Esophagus squamous epithelium (tissue), 5 donors: ENCODE measurements at places on chromosomes 4 and X.

- no peak for DNase-seq
Measured at GRCh38 chr4:4714331-4714730, 145.1 kb upstream of the MSX1 start.

DNA sequence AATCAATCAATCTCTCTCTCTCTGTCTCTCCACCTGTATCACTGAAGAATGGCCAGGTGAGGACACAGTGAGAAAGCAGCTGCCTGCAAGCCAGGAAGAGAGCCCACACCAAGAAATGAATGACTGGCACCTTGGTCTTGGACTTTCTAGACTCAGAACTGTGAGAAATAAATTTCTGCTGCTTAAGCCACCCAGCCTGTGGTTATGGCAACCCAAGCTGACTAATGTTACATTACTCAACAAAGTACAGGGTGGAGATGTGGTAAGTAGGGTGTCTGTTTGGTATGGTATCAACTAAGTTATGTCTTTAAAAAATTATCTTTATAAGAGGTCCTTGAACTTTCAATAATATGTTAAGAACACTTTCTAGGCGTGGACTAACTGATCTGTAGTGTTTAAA is 159.3 kb downstream of the EPHA5 start:
- DNase-seq, result no peak

DNA sequence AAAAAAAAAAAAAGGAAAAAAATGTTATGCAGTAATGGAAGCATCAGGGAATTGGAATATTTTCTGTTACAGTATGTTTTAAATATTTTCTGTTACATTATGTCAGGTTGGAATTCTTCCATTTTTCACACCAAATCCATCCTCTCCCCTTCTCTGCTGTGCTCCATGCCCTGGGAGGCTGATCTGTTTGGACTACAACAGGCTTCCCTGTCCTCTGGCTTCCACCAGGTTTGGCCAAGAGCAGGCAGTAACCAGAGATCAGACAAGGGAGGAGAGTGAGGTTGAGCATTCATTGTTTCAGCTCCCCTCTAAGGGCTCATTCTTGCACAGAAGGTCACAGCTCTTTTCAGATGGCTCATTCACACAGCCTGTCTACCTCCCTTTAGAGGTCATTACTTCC is 11.7 kb upstream of the TMEM184C start:
- DNase-seq, result no peak

- no peak for DNase-seq
Measured at GRCh38 chr4:17328141-17328815, 183.6 kb downstream of the QDPR start.

GRCh38 chr4:48431401-48431800 is 51.7 kb upstream of the SLC10A4 start:
- no peak for DNase-seq

GRCh38 chrX:3177851-3178250 is 136.6 kb downstream of the ARSF start:
- no peak for DNase-seq

DNA sequence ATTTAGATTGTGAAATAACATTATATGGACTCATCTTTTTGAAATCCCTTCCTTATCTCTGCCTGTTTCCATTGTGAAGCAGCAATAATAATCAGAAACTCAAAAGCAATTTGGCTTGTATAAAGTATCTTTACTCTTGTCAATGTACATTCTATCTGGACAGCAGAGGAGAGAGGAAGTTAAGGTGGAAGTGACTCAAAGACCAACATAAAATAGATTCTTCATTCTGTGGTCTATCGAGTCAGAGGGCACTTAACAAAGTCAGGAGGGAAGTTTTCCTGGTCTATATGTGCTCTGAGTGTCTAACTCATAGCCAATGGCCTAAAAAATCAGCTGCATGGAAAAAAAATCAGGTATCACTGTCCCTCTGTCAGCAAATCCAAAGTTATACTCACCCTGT is 155.5 kb downstream of the EMCN start:
- DNase-seq, result no peak

DNA sequence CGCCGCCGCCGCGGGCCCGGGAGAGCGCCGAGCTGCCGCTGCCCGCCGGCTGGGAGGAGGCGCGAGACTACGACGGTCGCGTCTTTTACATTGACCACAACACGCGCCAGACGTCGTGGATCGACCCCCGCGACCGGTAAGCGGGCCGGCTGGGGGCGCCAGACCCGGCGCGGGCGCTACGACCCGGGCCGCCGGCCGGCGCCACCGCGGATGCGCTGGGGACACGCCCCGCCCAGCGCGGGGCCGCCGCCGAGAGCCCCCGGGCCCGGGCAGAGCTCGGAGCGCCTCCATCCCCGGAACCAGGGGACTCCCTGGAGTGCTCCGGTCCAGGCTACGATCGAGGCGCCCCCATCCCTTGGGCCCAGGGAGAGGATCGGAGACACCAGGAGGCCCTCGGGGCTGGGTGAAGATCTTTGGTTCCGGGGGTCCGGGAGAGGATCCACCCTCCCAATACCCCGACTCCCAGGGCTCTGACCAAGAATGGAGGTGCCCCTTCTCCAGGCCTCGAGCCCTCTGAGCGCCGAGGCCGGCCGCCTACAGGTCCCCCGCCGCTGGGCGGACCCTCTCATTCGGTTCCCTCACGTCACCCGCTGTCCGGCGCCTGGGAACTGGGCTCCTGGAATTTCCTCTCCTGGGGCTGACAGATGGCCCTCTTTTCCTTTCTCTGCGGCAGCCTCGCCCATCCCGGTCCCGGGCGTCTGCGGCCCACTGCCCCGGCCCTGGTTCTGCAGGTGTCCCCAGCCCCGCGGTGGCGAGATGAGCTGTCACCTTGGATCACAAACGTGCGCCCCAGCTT is 48.8 kb downstream of the CLDN34 start:
- DNase-seq, result no peak

DNA sequence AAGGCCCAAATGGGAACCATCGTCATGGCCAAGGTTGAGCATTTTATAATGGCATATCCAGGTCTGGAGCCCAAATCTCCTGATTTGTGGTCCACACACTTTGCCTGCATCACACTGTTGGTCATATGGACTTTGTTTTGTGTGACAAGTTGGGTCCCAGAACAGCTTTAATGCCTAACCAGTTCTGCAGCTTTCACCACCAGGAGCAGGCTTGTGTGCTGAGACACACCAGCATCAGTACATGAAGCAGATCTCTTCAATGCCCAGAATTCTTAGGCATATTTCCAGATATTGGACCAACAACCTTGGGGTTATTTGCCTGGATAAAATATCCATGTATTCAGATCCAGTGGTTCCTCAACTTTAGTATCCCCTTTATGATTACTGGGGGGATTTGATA is 371.3 kb downstream of the FBXW7 start:
- no peak for DNase-seq

DNA sequence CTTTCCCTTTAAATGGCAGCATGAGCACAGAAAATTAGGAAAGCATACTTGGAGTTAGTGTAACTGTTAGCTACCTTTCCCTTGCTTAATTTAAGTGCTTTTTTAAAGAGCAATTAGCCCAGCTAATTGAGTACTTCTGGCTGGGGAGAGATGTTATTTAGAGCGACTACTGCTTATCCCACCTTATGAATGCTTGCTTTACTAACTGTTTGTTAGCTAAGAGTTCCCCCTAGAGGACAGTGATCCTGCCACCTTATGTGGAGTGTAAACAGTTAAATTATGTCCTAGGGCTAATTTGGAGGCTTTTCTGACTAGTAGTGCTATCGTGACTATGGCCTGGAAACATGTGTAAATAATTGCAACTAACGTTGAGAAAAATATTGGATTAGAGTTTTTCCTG is 909.4 kb downstream of the FSTL5 start:
- no peak for DNase-seq

DNA sequence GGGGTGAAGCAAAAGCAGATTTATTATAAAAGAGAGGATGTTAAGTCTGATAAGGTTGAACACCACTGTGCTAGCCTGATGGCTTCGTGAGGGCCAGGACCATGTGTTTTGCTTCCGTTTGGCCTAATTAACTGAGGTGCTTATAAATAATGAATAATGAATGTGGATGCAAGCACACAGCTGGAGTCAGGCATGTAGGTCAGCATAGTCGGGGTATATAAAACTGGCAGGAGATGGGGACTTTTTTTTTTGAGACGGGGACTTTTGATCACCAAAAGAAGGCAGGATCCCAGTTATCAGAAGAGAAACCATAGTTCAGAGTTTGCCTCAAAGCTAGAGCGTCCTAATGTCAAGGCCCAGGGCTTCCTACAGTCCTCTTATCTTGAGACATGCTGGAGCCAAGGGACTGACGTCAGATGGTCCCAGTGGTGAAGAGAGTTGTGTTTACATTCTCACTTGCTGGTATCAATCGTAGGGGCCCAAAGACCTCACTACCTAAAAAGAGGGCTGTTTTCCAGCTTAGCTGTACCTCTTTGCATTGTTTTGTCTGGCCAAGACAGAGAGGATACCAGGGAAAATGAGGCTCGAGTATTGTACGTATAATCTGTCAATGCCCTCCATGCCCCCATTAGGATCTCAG is 50.4 kb downstream of the RTL9 start:
- no peak for DNase-seq

DNA sequence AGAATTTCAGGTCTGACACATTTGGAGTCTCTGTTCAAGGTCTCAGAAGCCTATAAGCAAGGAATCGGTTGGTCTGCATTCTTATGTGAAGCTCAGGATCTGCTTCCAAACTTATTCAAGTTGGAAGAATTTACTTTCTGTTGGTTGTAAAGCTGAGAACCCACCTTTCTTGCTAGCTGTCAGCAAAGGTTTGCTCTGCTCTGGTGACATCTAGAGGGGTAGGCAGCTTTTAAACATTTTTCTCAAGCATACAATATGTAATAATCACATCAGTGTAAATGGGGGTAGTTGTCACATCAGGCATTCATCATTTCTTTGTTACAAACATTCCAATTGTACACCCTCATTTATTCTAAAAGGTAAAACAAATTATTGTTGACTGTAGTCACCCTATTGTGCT is 935.2 kb downstream of the TRAM1L1 start:
- DNase-seq, result no peak

DNA sequence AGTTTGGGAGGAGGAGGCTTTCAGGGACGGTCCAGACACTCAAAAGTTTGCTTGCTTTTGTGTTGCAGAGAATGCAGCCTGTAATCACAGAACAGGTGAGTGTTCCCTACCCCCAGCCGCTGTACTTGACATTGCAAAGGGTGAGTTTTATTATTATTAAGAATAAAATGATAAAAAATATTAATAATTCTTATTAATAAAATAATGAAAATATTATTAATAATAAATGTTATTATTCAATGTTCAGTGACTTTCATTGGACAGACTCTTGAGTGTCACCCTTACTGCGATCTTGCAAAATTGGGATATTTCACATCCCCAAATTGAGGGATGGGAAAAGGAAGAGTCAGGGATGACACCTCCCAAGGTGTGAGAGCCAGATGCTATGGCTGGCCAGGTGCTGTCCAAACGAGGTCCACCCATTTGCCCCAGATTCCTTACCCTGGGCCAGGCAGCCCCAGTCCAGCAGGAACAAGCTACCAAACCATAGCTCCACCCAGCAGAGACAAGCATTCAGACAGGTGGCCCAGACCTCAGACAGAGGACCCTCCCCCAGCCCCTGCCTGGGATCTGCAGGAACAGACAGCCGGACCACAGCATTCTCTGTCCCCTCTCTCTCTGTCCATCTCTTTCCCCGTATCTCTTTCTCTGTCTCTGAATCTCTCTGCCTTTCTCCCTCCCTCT is 22.4 kb downstream of the IL3RA start:
- DNase-seq, result no peak

GRCh38 chr4:163673848-163674697 is 179.6 kb downstream of the TMA16 start:
- DNase-seq, result no peak

DNA sequence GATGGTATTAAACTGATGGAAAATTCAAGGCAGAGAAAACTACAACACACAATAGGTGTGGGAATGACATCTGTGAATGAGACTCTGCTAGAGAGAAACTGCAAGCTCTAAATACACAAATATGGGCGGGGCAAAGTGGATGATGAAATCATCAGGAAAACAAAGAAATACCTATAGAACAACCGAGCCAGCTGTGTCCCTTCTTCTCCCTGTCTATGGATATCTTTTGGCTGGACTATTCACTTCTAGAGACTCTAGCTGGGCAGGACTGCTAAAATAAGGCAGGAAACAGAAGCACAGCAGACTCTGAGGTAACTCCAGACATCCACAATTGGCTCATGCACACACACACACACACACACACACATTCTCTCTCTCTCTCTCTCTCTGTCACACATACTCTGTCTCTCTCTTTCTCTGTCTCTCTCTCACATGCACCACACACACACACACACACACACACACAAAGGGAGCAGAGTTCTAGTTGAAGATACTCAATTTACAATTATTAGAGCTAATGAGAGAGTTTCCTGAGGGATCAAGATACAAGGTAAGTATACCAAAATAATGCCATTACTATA is 27.2 kb upstream of the EDNRA start:
- DNase-seq, result no peak

DNA sequence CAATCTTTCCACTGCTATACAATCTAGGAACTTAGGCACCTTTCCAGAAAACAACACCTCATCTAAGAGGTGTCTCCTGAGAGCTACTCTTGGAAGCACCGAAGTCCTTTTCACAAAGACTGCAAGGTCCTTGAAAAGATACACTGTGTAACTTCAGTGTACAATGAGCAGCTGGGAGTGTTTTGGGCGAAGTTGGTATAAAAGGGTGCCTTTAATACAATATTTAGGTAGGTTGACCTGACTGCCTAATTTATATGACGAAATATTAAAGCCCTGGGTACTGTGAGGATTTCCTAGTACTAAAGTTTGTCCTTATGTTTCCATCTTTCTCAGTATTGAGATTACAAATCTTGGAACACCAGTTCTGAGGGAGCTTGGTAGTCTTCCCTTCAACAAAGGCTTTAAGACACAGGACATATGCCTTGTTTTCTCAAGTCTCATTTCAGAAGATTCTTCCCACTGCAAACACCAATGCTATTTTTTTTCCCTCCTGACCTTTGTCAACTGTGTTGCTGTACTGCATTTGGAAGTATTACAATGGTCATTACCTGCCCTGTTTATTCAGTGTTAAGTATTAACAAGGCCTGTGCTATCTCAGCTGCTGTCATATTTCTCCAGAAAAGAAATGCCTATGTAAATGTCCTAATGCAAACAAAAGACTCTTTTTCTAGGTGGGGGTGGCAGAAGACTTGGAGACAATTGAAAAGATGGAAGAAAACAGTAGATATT is 134.2 kb downstream of the MAML3 start:
- no peak for DNase-seq

DNA sequence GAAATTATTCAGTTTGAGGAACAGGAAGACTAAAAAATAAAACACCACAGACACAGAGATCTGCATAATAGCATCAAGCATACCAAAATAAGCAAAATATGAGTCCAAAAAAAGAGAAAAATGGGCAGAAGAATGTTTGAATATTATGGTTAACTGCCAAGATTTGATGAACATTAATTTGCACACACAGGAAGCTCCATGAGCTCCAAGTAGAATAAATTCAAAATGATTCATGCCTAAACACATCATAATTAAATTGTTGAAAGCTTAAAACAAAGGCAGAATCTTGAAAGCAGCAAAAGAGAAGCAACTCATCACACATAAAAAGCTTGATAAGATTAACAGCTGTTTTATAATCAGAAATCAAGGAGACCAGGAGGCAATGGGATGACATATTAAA is 156.6 kb upstream of the ARSJ start:
- DNase-seq, result no peak

GRCh38 chrX:1928805-1929204 is 313.9 kb downstream of the ASMT start:
- no peak for DNase-seq
